ENCODE measurements at places on chromosomes 3 and 15.

DNA sequence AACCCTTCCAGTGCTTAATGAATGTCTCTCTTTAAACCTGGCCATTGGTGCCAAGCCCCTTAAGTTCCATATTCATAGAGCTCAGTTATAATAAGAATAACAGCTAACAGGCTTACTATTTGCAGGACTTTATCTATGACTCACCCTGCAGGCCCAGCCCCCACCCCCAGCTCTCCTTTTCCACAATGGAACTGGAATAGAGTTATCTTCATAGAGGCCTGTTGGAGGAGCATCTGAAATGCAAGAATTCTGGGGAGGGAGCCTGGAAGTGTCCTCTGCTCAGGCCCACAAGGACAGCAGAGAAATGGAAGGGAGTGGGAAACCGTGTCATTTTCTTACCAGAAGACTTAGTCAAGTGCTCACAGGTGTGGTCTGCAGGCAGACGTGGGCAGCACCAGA is 52.8 kb downstream of the SEMA5B start:
- no peak for DNase-seq

GRCh38 chr3:141669434-141669833 is 68.7 kb upstream of the RNF7 start:
- DNase-seq = no peak

- no peak for DNase-seq
These were observed 189.3 kb downstream of the SV2B start for GRCh38 chr15:91289324-91289723.

DNA sequence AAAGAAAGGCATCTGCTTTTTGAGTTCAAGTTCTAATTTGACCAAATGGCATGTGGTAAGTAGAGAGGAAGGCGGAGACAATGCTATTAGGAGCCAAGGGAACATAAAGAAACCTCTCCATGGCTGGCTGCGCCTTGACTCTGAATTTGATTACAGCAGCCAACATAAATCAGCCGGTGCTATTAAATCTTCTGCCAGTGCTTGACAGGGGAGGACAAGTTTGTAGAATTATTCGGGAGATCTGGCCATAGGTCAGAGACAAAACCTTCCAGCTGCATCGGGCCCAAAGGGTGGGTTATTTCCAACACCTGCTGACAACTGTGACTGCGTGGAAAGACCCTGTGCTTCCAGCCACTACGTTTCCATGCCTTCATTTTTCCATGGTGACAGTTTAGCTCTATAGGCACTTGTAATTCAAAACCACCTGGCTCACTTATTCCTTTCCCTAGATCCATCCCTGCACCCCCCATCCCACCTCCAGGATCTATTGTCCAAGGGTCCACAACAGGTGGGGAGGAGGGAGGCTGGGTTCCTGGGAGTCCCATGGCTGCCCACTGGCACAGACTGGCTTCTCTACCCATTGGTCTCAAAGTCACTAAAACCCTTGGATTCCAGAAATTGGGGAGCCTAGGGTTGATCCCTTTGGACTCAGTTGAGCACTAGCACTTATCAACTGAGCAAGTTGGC is 15.9 kb downstream of the COLQ start:
- no peak for DNase-seq

DNA sequence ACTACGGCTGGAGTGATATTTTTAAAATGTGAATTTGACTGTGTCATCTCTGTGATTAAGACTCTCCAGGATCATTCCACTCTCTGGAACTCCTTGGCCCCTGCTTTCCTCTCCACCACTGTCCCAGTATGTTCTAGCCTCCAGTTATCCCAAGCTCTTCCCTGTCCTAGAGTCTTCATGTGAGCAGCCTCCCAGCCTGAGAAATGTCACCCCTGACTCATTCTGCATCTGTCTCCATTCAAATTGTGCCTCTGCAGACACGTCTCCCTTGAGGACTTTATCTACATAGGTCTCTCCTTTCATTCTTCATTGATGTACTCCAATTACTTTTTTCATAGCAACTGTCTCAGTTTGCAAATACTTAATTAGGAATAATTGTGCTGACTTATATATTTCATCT is 317.7 kb upstream of the ADAMTS9 start:
- no peak for DNase-seq

DNA sequence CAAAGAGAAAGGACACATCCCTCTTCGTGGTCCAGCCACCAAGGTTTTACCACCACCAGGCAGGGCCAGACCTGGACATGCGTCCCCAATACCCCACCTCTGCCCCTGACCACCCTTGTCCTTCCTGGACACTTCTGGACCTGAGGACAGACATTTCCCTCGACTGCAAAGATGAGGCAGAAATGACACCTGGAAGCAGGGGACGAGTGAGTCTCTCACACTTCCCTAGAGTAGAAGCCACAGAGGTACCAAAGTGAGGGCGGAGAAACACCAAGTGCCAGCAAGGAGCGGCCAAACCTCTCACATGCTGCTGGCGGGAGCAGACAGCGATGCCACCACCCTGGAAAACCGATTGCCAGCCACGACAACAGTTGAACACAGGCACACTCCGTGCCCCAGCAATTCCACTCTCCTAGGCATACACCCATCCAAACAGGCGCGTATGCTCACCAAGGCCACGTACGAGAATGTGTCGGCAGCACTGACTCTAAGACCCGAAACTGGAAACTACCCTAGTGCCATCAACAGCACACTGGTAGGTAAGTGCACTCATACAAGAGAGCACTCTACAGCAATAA is 207.0 kb upstream of the NSMCE3 start:
- DNase-seq = no peak

GRCh38 chr3:70519913-70520659 is 207.6 kb upstream of the MDFIC2 start:
- DNase-seq = no peak

GRCh38 chr3:58897646-58898045 is 152.2 kb downstream of the CFAP20DC start:
- no peak for DNase-seq

DNA sequence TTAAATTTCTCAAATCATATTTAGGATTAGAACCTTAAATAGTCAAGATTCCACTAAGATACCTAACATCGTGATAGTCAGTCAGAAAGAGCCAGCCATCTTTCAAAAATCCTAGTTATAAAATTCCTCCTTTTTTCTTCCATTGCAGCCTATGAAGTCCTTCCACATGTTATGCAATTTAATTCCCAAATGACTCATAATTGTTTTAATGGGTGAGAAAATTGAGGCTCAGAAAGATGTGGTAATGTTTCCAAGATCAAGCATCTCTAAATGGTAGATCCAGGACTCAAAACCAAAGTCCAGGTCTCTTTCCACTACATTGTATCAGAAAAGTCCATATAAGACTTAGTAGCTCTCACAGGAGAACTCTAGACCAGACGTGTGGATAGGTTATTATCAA is 9.5 kb downstream of the CFAP44 start:
- DNase-seq = no peak

DNA sequence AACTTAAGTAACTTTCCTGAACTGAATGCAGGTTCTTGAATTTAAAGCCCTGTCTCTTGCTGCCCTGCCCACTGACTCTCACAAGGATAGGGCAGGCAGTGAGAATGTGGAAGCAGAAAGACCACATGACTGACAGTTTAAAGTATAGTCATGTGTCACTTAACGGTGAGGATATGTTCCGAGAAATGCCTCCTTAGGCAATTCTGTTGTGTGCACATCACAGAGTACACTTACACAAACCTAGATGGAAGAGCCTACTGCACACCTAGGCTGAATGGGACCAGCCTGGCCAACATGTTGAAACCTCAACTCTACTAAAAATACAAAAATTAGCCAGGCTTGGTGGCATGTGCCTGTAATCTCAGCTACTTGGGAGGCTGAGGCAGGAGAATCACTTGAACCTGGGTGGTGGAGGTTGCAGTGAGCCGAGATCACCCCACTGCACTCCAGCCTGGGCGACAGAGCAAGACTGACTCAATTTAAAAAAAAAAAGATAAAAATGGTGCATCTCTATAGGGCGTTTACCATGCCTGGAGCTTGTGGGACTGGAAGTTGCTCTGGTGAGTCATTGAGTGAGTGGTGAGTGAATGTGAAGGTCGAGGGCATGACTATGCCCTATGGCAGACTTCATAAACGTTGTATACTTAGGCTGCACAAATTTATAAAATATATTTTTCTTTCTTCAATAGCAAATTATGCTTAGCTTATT is 18.9 kb upstream of the COPG1 start:
- DNase-seq = peak; percentile 47

- no peak for DNase-seq
These were observed 45.1 kb downstream of the KPNA1 start for GRCh38 chr3:122469659-122470058.

DNA sequence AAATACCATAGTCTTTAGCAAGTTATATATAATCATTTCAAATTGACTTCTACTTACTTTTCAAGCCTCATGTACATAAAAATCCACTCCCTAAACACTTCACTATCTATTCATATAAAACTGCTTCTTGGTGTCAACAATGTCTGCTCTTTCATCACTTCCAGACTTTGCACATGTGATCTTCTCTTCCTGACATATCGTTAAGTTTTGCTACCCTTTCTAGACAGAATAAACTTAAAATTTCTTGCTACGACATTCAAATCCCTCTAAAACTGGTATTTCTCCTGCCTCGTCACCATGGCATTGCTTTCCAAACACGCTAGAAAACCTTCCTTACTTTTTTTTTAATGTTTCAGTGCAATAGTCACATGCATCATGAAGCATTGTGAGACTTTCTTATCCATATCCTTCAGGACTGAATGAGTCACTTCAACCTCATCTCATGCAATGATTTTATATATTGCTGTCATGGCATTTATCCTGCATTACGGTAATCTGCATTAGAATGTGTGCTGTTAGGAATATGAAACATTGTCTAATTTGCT is 122.8 kb downstream of the GMNC start:
- DNase-seq = no peak

- no peak for DNase-seq
These were observed 56.8 kb upstream of the NANOGP8 start for GRCh38 chr15:35141743-35142471.

DNA sequence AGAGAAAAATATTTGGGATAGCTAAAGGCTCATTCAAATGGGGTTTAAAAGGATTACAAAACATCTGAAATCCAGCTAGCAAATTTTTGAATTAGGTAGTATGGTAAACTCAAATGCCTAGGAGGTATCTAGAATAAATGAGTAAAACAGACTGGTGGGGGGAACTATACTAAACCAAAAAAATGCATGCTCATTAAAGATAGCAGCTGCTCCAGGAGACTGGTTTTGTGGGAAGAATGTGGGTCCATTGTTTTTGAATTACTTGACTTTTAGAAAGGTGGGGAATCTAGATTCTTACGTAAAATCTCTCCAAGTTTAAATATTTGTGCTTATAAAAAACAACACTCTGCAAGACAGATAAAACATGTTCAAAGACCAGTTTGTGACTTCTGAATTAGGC is 73.8 kb downstream of the LEKR1 start:
- no peak for DNase-seq

GRCh38 chr15:66658855-66659254 is 43.2 kb upstream of the SMAD6 start:
- no peak for DNase-seq

All from stimulated activated CD8-positive, alpha-beta memory T cell treated with anti-CD3 and anti-CD28 coated beads, Interleukin-4, amount 100 ng/mL, for 48 hours (primary cell).